Hepatocyte (in vitro differentiated cells): ENCODE measurements at places on chromosomes 5 and 9. TPM values are rescaled to one million over a fixed set of nuclear protein-coding genes. Genes with fewer than 3 reads are reported as not detected.

The F2RL2 gene
- total RNA-seq, result 2.3 and 2.6 TPM in 2 replicates

The TMOD1 gene
- 0.32 and 0.47 TPM in 2 replicates for total RNA-seq

The IFNE gene
- 0.64 and 0.67 TPM in 2 replicates for total RNA-seq

The TMEM232 gene
- 2.4 TPM in 2 replicates for total RNA-seq

The ABO gene
- 3.4 and 4.8 TPM in 2 replicates for total RNA-seq

The PLK2 gene
- total RNA-seq, result 183 and 186 TPM in 2 replicates

The PCDHGA9 gene
- 1.1 and 1.2 TPM in 2 replicates for total RNA-seq

The SPINK1 gene
- total RNA-seq, result 988 and 1,467 TPM in 2 replicates

The MRPL22 gene
- total RNA-seq, result 28.7 and 34.4 TPM in 2 replicates

The NME5 gene
- 2.2 and 2.3 TPM in 2 replicates for total RNA-seq

The GPR21 gene
- total RNA-seq, result 0.50 and 2.2 TPM in 2 replicates

The SVEP1 gene
- total RNA-seq, result 13.3 and 14.6 TPM in 2 replicates

The MLANA gene
- total RNA-seq, result not detected in 2 replicates

The BARHL1 gene
- total RNA-seq, result not detected in 2 replicates

The CTXN3 gene
- total RNA-seq, result not detected in 2 replicates

The SLC6A18 gene
- not detected in 2 replicates for total RNA-seq

The CAAP1 gene
- 29.1 and 39.8 TPM in 2 replicates for total RNA-seq

The UGT3A2 gene
- total RNA-seq, result 3.5 and 4.8 TPM in 2 replicates

The IL6ST gene
- 503 and 527 TPM in 2 replicates for total RNA-seq

The NR6A1 gene
- total RNA-seq, result 4.0 and 4.5 TPM in 2 replicates

The PGGT1B gene
- 14.1 and 16.8 TPM in 2 replicates for total RNA-seq

The FAM221B gene
- total RNA-seq, result not detected in 2 replicates

The GPR150 gene
- total RNA-seq, result 0.36 TPM in 1 of 2 replicates, not detected in the other

The DNLZ gene
- 10.4 and 21.5 TPM in 2 replicates for total RNA-seq

The C5orf52 gene
- total RNA-seq, result not detected in 2 replicates

The IFNA5 gene
- total RNA-seq, result not detected in 2 replicates

The MAP1B gene
- total RNA-seq, result 40.8 and 82.4 TPM in 2 replicates

The NUTM2F gene
- total RNA-seq, result 0.32 and 0.87 TPM in 2 replicates

The FOXD4L3 gene
- total RNA-seq, result 0.12 TPM in 1 of 2 replicates, not detected in the other
